Stimulated activated CD8-positive, alpha-beta memory T cell treated with anti-CD3 and anti-CD28 coated beads, Interleukin-4, amount 100 ng/mL, for 24 hours (primary cell): ENCODE measurements at places on chromosomes 3 and 15.

- DNase-seq = no peak
These were observed 59.1 kb downstream of the DNASE1L3 start for GRCh38 chr3:58151637-58152036.

- no peak for DNase-seq
These were observed 144.7 kb downstream of the CHSY1 start for GRCh38 chr15:101107101-101107500.

- DNase-seq = no peak
These were observed 9.0 kb upstream of the GSK3B start for GRCh38 chr3:120103276-120103675.

DNA sequence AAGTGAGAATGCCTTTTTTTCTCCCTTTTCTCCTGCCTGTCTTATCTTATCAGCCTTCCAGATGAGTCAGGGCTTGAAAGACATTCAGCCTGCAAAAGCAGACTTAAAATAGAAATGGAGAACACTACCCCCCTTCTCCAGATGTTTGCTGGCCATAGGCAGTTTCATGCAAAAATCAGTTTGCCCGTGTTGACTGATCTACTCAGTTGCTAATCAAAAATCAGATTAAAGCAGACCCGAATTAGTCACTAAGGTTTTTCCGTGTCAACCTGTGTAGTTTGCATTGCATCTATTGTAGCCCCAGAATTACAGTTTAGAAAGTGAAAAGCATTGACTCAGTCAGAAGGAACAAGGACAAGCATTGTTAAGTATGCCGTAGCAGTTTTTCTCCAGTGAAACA lies 56.2 kb downstream of the IL5RA start:
- no peak for DNase-seq

- no peak for DNase-seq
These were observed 164.6 kb downstream of the ATG7 start for GRCh38 chr3:11436775-11437174.

DNA sequence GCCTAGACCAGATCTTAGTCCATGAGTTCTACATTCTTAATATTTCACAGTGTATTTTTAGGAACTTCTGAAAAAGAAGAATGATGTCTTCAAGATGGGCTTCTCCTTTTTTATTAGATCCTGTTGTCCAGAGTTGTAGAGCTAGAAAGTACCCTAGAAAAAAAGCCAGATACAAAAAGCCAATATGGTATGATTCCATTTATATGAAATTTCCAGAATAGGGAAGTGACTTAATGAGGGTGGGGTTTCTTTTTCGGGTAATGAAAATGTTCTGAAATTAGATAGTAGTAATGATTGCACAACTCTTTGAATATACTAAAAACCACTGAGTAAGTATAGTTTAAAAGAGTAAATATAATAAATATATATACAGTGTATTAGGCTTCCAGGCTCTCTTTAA lies 116.9 kb downstream of the NFKBIZ start:
- no peak for DNase-seq

DNA sequence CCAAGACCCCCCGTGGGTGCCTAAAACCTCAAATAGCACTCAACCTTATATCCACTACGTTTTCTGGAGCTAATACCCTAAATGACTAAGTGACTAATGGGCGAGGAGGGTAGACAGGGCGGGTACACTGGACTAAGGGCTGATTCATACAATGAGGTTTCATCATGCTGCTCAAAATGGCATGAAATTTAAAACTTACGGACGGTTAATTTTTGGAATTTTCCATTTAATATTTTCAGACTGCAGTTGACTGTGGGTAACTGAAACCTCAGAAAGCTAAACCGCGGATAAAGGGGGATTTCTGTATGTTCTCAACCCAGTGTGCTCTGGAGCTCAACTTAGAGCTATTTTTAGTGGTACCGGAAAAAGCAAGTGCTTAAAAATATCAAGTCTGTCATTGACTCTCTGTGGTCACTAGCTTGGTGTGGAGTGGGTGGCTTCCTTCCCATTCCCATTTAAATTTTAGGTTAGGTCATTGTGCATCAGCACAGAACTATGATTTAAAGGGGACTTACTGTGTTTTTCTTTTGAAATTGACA lies 72.9 kb downstream of the LRRC28 start:
- DNase-seq = no peak

DNA sequence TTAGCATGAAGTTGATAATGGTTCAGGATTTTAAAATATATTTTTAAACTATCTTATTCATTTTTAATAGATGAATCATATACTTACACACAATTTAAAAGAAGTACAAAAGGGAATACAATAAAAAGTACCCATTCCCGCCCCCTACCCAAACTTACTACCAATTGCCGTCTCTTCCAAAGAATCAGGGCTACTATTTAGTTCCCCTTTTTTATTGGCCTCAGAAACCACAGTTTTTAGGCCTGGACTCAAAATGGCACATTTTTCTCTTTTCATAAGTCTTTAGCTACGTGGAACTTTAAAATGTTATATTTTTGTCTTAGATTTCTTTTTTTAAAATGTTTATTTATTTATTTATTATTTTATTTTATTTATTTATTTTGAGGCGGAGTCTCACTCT lies 18.0 kb downstream of the LRRK1 start:
- DNase-seq = no peak

GRCh38 chr15:29826908-29827820 lies 4.9 kb upstream of the TJP1 start:
- DNase-seq = no peak

GRCh38 chr15:67769497-67770357 lies 55.6 kb upstream of the SKOR1 start:
- DNase-seq = no peak

GRCh38 chr3:100154171-100154570 lies 39.9 kb upstream of the FILIP1L start:
- no peak for DNase-seq

- DNase-seq = peak; percentile 39
These were observed 29.7 kb downstream of the PLXND1 start for GRCh38 chr3:129576514-129577352.

GRCh38 chr15:26325495-26325894 lies 447.4 kb downstream of the GABRB3 start:
- no peak for DNase-seq

GRCh38 chr15:29270169-29270955 lies 740 bp upstream of the NSMCE3 start:
- no peak for DNase-seq

- DNase-seq = no peak
These were observed 330.3 kb upstream of the THBS1 start for GRCh38 chr15:39250460-39251186.

- no peak for DNase-seq
These were observed 463.5 kb upstream of the RASGRP1 start for GRCh38 chr15:39028069-39028468.

GRCh38 chr15:58543664-58544335 lies 112.0 kb downstream of the LIPC start:
- no peak for DNase-seq

DNA sequence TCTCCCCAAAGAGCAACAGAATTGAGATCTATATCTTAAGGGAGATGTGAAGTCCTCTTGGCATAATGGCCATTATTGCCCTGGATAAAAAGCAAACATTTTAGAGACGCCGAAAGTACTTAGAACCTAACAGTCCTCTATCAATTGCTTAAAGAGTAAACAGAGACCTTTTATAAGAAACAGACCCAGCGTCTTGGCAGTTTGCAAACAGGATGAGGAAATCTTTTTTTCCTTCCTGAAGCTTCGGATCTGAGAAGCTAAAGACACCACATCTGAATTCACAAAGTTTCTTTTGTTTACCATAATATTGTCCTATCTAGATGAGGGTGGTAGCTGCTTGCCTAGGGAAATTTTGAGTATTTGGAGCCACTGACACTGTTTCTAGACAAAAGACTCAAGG lies 59.9 kb upstream of the LIMD1 start:
- DNase-seq = no peak

- DNase-seq = no peak
These were observed 64.8 kb downstream of the RFTN1 start for GRCh38 chr3:16448639-16449070.

- DNase-seq = no peak
These were observed 7.2 kb upstream of the MCF2L2 start for GRCh38 chr3:183435661-183436060.

GRCh38 chr3:153762411-153763235 lies 358.6 kb upstream of the ARHGEF26 start:
- no peak for DNase-seq

DNA sequence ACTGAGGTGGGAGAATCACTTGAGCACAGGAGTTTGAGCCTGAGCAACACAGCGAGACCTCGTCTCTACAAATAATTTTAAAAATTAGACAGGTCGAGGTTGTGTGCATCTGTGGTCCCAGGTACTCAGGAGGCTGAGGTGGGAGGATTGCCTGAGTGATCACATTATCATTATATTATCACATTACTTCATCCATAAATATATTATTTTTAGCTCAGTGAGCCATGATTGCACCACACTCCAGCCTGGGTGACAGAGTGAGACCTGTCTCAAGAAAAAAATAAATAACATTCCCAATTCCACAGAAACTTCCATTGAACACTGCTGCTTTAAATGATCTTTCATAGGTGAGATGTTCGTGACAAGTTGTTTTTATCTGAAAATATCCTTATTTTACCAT lies 21.8 kb downstream of the GABPB1 start:
- no peak for DNase-seq

DNA sequence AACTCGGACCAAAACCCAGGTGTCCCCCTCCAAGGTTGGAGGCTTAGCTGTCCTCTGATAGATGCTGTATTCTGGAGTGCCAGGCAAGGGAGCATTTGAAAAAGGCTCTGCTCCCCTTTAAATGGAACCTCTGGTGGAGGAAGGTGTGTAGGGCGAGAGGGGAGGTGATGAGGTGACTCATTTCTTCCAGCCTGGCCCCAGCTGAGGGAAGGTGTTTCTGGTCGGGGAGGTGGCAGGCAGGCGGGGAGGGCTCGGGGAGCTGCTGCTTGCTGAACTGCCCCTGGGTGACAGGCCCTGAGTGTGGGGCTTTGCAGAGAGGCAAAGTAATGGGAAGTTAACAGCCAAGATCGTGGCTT lies 18.8 kb downstream of the PSTPIP1 start:
- peak; percentile 82 for DNase-seq

DNA sequence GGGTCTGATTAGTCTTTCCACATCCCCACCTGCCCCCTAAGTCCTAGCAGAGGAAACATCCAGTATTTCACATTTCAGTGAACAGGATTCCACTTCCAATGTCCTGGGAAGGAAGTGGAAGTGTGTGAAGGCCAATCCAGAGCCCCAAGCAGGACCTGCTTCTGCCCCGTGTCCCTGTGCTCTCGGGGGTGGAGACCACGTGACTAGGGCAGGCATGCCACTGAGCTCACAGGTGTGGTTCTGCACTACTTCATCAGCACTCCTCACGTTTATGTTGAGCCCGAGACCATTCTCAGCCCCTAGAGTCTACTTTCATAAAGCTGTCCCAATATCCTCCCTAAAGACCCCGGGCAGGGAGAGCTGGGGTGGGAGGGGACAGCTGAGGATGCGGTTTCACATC lies 84.3 kb downstream of the RAB11A start:
- DNase-seq = no peak

- no peak for DNase-seq
These were observed 76.0 kb upstream of the TSC22D2 start for GRCh38 chr3:150331978-150332568.

DNA sequence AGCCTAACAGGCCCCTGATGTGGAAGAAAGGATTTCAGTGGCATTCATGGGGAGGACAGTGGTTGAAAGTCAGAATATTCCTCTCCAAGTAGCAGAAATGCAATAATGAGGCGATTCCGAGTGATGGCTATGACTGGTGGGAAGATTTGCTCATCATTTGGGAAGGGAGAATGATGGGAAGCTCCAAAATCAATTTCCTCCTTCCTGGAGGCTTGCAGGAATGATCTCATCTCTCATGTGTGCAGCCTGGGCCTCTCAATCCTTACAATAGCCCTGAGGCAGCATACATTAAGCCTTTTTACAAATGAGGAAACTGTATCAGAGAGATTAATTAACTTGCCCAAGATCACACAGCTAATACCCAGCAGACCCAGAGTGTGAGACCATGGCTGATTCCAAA lies 58.7 kb downstream of the BOC start:
- DNase-seq = no peak

GRCh38 chr3:187919048-187919447 lies 173.8 kb upstream of the BCL6 start:
- no peak for DNase-seq
